ENCODE measurements at places on chromosomes 1 and 21.

GRCh38 chr1:112807117-112807516 lies 92.0 kb upstream of the PPM1J start:
- DNase-seq = no peak

GRCh38 chr1:64172458-64172983 lies 30.9 kb upstream of the UBE2U start:
- DNase-seq = no peak

GRCh38 chr1:67441183-67441582 lies 11.0 kb upstream of the SERBP1 start:
- DNase-seq = no peak

DNA sequence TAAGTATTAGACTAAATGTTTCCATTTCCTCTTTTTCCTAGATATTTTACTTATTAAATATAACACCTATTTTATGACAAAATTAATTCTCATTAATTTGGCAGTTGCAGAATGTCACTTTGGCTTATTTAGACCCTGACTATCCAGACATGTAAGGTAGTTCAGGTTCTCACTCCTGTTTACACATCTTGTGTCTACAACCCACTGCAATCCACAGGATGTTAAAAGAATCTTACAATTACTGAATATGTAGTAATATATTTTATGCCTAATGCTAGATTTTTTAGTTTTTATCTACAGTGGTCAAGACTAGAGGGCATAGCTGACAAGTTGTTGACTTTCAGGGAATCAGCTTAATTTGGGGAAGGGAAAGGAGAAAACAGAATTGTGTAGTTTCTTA lies 346.7 kb downstream of the USP25 start:
- no peak for DNase-seq

- DNase-seq = no peak
Measured at GRCh38 chr1:223714849-223715603, 2.7 kb downstream of the CAPN2 start.

GRCh38 chr1:239868058-239868832 lies 223.4 kb upstream of the FMN2 start:
- DNase-seq = no peak

DNA sequence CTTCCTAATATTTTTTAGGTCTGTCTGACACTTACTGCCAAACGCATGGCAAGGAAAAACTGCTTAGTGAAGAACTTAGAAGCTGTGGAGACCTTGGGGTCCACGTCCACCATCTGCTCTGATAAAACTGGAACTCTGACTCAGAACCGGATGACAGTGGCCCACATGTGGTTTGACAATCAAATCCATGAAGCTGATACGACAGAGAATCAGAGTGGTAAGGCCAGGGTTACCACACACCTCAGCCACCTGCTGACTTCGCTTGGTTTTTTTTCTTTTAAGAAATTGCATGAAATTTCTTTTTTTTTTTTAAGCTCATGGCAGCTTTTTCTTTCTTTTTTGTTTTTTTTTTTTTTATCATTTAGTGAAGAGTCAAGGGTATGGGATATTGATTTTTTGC lies 17.2 kb downstream of the ATP1A1 start:
- DNase-seq = no peak

DNA sequence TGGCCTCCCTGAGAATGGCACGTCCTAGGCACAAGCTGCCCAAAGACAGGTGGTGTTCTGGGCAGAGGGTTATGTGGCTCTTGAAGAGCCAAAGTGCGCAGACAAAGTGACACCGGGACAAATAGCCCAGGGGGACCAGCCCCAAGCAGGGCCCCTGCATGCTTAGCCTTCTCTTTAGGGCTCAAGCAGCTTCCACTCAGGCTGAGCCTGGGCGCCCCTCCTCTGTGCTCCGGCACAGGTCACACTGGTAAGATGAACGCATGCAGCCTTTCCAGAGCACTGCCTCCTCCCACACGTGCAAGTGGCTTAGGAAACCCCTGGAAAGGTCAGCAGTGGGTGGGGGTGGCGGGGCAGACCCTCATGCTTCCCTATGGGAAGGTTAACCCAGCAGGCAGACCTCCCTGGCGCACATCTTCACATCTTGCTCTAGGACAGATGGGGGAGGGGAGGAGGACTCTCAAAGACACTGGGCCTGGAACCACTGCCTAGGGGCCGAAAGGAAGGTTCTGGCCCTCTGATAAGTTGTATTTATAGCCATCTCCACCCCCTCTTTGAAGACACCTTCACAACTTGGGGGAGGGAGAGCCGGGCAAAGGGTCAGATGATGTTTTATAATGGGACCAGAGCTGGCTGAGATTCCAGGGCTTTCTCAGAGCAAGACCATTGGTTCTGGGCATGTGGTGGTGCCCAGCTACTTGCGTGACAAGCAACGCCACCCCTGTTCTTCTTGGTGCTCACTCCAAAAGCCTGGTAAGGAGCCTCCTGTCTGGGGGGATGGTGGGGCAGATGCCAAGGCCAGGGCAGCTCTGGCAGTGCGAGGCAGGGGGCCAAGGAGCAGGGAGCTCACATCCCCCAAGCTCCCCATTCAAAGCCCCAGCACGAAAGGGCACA lies 5.5 kb downstream of the KLHL21 start:
- DNase-seq = no peak

DNA sequence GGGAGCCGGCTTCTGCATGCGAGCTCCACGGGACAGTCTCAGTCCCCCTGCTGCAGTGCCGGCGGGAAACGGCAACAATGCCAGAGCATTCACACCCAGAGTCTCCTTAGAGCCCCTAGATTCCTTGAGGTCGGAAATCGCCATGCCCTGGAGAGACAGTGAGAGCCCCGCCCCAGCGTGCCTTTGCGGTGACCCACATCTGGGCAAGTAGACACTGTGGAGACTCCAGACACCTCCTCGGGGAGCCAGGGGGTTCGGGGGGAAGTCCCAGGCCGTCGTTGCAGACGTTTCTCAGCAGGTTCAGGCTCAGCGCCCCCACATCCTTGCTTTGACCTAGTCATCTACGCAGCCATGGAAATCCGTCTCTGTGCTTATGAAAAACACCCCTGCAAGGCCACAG lies 81.3 kb upstream of the ARHGEF16 start:
- no peak for DNase-seq

DNA sequence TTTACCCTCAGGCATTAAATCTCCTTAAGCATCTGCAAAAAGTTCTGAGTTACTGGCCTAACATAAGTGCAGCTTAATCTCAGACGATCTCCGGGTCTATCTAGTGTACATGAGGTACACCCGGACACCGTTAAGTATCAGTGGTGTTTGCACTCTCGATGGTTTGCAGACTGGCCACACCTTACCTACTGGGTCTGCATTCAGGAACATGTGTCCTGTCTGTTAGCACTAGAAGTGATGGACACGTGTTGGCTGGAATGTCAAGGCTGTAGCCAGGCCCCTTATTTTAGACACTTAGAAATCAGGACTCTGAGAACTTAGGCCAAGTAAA lies 783 bp upstream of the AGL start:
- no peak for DNase-seq

Measured in esophagus squamous epithelium (tissue), 5 donors.